ENCODE measurements at places on chromosomes 7 and 10.

- DNase-seq, result no peak
These were observed 454.6 kb upstream of the SORCS1 start for GRCh38 chr10:107619139-107619538.

DNA sequence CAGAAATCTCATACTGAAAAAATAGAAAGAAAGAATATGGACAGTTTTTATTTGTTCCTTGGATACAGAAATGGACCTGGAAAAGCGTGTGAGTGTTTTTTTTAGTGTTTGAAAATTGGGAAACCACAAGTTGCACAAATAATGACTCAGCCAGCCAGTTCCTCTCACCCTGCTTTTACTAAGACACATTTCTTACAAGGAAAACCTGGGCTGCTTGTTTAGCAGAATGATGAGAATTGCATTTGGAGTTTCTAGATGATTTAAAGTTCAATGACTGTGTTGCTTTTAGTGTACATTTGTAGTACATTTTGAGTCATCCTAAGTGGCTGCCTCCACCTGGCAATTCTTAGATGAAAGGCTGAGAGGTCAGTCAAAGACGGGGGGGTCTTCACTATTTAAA, 218.7 kb downstream of the ABCA13 start:
- DNase-seq, result no peak

GRCh38 chr10:49663596-49663995, 15.9 kb upstream of the C10orf53 start:
- no peak for DNase-seq

DNA sequence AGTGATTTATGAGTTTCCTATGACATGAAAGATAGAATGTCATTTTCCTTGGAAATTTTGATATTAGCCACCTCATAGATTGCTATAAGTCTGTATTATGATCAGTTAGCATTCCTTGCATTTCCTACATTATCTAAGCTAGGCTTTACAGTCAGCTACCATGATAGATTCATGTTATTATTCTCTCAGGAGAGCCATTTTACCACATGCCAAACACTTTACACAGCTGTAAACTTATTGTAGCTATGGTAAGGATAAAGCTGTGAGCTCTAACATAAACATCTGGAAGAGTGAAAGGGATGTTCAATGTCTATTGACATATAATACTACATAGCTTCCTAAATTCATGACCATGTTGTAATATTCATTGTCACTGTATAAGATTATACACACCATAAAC, 608.0 kb downstream of the PHTF2 start:
- DNase-seq, result no peak

DNA sequence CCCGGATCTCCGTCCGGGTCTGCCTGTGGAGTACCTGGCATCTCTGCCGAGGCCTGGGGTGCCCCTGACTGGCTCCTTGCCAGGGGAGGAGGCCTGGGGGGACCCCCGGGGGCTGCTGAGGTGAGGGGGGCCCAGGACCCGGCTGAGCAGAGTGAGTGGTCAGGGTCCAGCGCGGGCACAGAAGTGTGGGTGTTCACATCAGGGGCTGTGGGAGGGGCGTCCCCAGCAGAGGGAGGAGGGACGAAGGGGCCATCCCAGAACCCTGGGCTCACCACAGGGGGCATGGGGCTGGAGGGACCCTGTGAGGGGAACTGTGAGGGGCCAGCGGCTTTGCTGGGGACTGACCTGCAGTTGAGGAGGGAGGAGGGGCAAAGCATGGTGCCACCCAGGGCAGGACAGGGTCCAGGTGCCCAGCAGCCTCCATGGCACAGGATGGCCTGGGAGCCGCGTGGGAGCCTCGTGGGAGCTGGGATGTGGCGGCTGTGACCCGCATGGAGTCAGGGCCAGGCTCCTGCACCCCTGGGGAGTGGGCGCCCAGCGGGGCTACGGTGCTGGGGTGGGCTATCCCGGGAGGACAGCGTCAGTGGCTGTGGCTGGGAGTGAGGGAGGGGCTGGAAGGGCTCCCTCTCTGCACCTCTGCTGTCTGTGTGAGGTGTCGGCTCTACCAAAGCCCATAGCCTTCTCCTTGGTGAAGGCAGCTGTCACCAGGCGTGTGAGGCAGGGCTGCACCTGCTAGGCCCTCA, 91.2 kb downstream of the DNAJB6 start:
- no peak for DNase-seq

DNA sequence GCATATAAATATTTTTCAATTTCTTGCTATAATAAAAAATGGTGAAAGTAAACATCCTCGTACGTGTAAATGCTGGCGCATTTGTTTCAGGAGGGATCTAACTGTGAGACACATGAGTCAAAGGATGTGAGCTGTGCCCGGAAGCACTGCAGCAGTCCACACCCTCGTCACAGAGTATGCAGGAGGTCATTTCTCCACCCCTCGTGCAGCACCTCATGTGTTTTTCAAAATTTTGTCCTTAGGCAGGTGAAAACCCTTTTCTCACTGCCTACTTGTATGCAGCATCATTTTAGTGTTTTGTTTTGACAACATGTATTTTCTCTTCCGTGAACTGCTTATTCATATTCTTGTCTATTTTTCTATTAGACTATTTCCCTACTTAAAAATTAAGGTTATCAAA, 162.7 kb downstream of the AVL9 start:
- DNase-seq, result no peak

DNA sequence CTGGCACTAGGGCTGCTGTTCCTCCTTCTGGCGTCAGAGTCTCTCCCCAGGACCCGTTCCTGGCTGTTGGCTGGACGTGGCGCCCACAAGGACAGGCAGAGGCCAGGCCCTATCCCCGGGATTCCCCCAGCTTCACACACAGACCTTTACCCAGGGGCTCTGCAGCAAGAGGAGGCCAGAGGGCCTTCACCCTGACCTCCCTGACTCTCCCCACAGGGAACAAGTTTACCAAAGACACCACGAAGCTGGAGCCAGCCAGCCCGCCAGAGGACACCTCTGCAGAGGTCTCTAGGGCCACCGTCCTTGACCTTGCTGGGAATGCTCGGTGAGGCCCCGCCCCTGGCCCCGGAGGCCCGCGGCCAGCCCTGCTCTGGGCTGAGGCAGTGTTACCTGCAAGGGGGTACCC, 82.2 kb downstream of the GTF2IRD1 start:
- no peak for DNase-seq

- no peak for DNase-seq
These were observed 19.6 kb downstream of the SEMA3E start for GRCh38 chr7:83629117-83629880.

GRCh38 chr7:155145477-155146255, 75.5 kb downstream of the HTR5A start:
- no peak for DNase-seq

DNA sequence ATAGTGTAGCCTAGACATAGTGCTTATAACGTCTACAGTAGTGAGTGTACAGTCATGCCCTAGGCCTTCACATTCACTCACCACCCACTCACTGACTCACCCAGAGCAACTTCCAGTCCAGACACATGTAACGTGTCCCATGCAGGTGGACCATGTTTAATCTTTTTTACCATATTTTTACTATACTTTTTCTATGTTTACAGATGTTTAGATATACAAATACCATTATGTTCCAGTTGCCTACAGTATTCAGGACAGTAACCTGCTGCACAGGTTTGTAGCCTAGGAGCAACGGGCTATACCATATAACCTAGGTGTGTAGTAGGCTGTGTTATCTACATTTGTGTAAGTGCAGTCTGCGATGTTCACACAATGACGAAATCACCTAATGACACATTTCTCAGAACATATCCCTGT, 11.0 kb downstream of the MPP7 start:
- no peak for DNase-seq

GRCh38 chr7:71695186-71695585, 563.2 kb downstream of the GALNT17 start:
- no peak for DNase-seq

GRCh38 chr10:3169271-3169670, 3.3 kb downstream of the PITRM1 start:
- DNase-seq, result no peak

GRCh38 chr10:96387161-96387560, 28.4 kb upstream of the OPALIN start:
- no peak for DNase-seq

DNA sequence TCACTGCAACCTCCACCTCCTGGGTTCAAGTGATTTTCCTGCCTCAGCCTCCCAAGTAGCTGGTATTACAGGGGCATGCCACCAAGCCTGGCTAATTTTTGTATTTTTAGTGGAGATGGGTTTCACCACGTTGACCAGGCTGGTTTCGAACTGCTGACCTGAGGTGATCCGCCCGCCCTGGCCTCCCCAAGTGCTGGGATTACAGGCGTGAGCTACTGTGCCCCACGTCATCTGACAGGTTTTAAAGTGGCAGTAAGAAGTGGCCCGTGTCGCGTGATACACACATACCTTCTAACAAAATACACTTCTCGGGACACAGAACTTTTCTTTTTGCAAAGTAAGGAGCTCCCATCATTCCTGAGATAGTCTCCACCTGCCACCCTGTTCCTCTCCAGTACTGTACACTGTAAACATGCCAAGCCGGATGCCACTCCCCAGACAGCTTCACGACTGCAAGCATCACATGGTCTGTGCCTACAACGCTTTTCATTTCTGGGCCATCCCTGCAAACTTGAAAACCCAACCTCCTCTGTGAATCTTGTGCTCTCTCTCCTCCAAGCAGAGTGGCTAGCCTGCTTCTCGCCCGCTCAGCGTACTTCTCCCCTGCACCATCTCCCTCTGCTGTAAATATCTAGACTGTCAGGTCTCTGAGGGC, 256.3 kb upstream of the KLF14 start:
- no peak for DNase-seq

DNA sequence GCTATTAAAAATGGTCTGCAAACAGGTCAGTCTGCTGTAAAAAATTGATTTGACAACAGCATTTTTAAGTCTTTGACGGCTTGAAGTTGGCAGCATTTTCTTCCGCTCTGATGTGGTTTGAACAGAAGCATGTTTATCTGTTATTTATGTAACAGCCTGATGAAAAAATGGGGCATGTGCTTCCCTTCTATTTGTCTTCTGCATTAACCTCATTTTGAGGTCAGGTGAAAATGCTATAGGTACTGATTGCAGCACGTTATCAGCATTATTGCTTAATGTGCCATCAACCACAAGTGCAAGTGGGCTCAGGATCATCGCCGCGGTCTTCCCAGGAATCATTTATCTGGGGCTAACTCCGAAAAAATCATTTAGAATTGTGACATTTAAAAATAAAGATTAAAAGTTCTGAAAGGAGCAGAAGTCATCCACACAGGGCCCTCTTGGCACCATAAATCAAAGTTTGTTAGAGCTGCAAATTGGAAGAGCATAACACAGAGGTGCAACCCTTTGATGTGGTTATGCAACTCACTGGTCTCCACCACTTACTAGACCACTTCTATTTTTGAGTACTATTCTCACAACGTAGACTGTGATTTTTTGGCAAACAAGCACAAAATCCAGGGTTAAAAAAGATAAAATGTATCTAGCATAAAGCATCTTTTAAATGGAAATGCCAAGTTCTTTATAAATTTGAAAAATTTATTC, 307.7 kb downstream of the MDFIC start:
- DNase-seq, result no peak

GRCh38 chr7:128385988-128386925, 23.5 kb downstream of the IMPDH1 start:
- no peak for DNase-seq

- DNase-seq, result no peak
These were observed 226.1 kb downstream of the XPNPEP1 start for GRCh38 chr10:109696981-109697775.

DNA sequence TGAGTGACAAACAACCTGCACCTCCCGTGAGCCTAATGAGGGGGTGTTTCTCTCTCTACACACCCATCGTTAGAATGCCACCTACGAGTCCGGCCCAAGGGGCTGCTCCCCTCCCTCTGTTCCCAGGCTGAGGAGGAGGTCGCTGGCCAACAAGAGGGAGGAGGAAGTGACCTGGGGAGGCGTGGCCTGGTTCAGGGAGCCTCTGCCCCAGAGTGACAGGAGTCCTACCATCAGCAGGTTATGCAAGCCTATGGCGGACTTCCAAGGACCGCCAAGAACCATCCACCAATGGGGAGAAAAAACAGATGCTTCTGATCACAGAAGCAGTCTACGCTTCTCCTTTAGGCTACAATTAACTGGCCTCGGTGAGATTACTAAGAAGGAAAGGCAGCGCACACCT, 12.3 kb upstream of the EGFR start:
- no peak for DNase-seq

DNA sequence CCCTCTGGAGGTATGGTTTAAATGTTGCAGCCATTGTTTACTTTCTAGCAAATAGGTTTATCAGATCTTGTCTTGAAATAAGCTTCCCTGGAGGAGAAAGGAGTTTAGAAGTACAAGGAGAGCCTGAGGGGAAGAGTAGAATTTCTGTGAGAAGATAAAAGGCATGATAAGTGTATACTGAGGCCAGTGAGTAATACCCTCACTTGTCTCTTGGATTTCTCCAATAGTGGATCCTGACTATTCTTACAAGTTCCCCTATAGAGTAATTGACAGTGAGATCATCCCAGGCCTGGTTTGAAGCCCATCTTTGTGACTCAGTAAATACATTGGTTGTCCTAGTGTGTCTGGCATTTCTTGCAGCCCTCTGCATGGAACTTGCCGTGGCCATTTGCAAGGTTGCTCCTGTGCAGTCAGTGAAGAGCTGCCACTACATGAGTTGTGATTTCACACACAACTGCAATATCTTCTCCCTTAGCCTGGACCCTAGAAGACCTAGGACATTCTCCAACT, 41.6 kb downstream of the CHN2 start:
- no peak for DNase-seq

DNA sequence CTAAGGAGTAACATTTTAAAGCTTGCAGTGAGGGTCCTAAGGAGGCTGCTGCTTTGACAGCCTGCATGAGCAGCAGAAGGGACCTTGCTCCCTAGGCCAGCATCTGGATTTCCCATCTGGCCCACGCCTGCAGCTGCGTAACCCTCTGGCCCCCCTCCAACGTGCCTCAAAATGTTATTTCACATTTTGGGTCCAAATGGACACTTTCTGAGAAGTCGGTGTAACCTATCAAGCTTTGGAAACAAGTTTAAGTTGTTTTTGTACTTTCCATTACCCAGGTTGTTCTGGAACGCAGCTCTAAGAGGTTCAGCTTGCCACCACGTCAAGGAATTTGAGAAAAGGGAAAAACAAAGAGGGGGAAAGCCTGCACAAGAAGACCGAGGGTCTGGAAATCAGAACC, 338.3 kb downstream of the KCNMA1 start:
- no peak for DNase-seq

- DNase-seq, result no peak
These were observed 123.5 kb downstream of the SMURF1 start for GRCh38 chr7:99020413-99020715.

GRCh38 chr7:112214883-112215282, 8.4 kb downstream of the ZNF277 start:
- no peak for DNase-seq

GRCh38 chr7:116240024-116240668, 29.8 kb downstream of the TES start:
- DNase-seq, result no peak

DNA sequence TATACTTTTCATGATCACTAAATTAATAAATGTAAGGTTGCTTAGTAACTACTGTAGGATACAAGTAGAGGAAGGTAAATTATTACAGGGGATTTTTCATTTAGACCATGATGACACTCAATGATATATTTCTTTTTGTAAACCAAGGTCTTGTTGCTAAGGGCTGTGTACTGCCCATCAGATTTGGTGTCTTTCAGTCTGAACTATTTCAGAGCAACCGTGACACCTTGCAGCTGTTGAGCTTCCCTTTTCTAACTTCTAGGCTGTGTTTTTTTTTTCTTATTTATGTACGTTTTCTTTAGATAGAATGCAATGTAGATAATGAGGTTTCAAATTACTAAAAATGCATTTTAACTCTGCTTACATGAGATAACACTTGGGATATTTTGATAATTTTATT, 292.0 kb upstream of the MBL2 start:
- no peak for DNase-seq

GRCh38 chr10:13788320-13788600, 201.5 kb downstream of the PRPF18 start:
- no peak for DNase-seq

Data from stimulated activated CD8-positive, alpha-beta memory T cell treated with anti-CD3 and anti-CD28 coated beads, Interleukin-7, amount 100 ng/mL, for 1 hour (primary cell).